ENCODE measurements at places on chromosomes 4 and X. TPM values are rescaled to one million over a fixed set of nuclear protein-coding genes. Genes with fewer than 3 reads are reported as not detected.

SLC34A2 gene
- total RNA-seq = 0.77 TPM

NEK1 gene
- total RNA-seq = 5.1 TPM

CT45A10 gene
- not detected for total RNA-seq

CA5B gene
- 1.5 TPM for total RNA-seq

GAGE12H gene
- total RNA-seq = not detected

HTRA3 gene
- 0.89 TPM for total RNA-seq

TLR10 gene
- total RNA-seq = 0.16 TPM

GLRA3 gene
- not detected for total RNA-seq

EGFL6 gene
- not detected for total RNA-seq

MMRN1 gene
- 6.9 TPM for total RNA-seq

RADX gene
- 1.7 TPM for total RNA-seq

XAGE2 gene
- not detected for total RNA-seq

KIF4A gene
- 0.19 TPM for total RNA-seq

FRAS1 gene
- total RNA-seq = 0.54 TPM

BOD1L1 gene
- total RNA-seq = 8.7 TPM

SLC26A1 gene
- total RNA-seq = 30.9 TPM

DNAAF6 gene
- not detected for total RNA-seq

CDKL2 gene
- not detected for total RNA-seq

TMEM154 gene
- total RNA-seq = 1.7 TPM

ACOX3 gene
- total RNA-seq = 18.5 TPM

MAGED1 gene
- total RNA-seq = 98.7 TPM

LPAR4 gene
- not detected for total RNA-seq

MAGEB4 gene
- not detected for total RNA-seq

UGT2B17 gene
- total RNA-seq = 13.6 TPM

XAGE1A gene
- not detected for total RNA-seq

TREX2 gene
- not detected for total RNA-seq

HELT gene
- total RNA-seq = not detected

UBQLN2 gene
- total RNA-seq = 14.8 TPM

MAP7D2 gene
- total RNA-seq = 0.34 TPM

SLC9B1 gene
- total RNA-seq = 0.56 TPM

JAKMIP1 gene
- 0.12 TPM for total RNA-seq

DRD5 gene
- not detected for total RNA-seq

SSX4B gene
- total RNA-seq = not detected

ATP11C gene
- total RNA-seq = 21.4 TPM

SMARCA1 gene
- 24.2 TPM for total RNA-seq

PNCK gene
- not detected for total RNA-seq

ZNF81 gene
- 3.8 TPM for total RNA-seq

FAM184B gene
- total RNA-seq = not detected

ADH1C gene
- 684 TPM for total RNA-seq

ZCCHC18 gene
- not detected for total RNA-seq

RPA4 gene
- total RNA-seq = 1.2 TPM

PITX2 gene
- total RNA-seq = not detected

PABPC5 gene
- total RNA-seq = 0.11 TPM

FSTL5 gene
- total RNA-seq = 0.95 TPM

ASB12 gene
- total RNA-seq = not detected

MAB21L2 gene
- 0.15 TPM for total RNA-seq

GABRQ gene
- not detected for total RNA-seq

BEX1 gene
- total RNA-seq = not detected

ARL9 gene
- not detected for total RNA-seq

ENPP6 gene
- total RNA-seq = 0.42 TPM

PAK3 gene
- 0.09 TPM for total RNA-seq

EGF gene
- total RNA-seq = not detected

MRPL1 gene
- 19.1 TPM for total RNA-seq

TMEM184C gene
- 19.0 TPM for total RNA-seq

ADGRL3 gene
- 0.06 TPM for total RNA-seq

PRAF2 gene
- 4.1 TPM for total RNA-seq

RAB39B gene
- 0.05 TPM for total RNA-seq

FAM241A gene
- 2.0 TPM for total RNA-seq

CXCR3 gene
- 0.13 TPM for total RNA-seq

TRAPPC11 gene
- 17.7 TPM for total RNA-seq

Measured in right lobe of liver (tissue), 6 donors.